ENCODE measurements at places on chromosomes 2 and 18.
A peak's percentile ranks its signal among the peaks of the same experiment; 100 is the strongest.

DNA sequence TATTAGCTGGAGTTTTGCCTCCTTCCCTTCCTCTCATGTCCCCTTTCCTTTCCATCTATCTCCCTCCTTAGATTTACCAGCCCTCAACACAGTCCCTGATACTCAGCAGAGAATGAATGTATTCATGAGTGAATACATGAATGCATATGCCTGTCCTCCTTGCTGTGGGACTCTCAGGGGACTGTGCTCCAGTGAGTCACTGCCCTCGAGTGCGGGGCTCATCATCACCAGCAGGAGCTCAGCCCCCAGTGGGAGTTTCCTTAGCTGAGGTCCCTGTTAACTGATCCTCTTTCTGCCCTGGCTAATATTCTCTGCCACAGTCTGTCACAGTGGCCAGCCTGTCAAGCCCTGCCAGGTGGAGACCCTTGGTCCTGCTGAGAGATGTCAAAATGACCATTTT is 104.9 kb upstream of the LHCGR start:
- no peak for DNase-seq

- no peak for DNase-seq
Measured at GRCh38 chr2:234643407-234643806, 146.5 kb upstream of the ARL4C start.

DNA sequence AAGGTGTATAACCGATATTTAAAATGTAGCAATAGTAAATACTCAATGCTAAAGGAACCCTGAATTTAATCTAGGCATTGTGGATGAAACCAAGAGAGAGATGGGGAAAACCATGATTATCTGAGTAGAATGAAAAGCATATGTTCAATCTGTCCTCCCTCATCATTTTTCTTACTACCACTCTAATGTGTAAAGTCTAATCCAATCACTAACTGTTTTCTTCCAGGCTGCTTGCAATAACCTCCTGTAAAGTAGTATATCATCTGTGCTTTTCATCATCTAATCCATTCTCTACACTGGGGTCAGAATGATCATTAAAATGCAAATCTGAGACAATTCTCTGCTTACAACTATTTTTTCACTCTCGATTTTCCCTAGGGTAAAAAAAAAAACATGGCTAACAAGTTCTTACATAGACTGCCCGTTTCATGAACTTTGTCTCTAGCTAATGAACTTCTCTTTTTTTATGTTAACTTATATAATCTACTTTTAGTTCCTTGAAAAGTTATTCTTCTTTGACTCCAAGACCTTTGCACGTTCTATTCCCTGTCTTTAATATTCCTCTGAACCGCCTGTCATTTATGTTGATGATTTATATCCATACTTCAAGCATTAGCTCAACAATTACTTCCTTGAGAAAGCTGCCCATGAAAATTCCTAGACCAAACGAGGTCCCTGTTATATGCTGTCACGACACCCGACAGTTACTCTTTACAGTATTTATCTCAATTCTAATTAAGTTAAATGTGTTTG is 94.7 kb upstream of the SLC8A1 start:
- DNase-seq = no peak

- peak; percentile 56 for DNase-seq
Measured at GRCh38 chr2:157497638-157498314, 53.9 kb upstream of the CYTIP start.

GRCh38 chr2:231425811-231426703 is 30.5 kb downstream of the B3GNT7 start:
- DNase-seq = no peak

- no peak for DNase-seq
Measured at GRCh38 chr2:214740867-214741395, 68.6 kb downstream of the BARD1 start.

- DNase-seq = no peak
Measured at GRCh38 chr2:36954977-36955607, 11.2 kb downstream of the STRN start.

- no peak for DNase-seq
Measured at GRCh38 chr18:35915056-35915455, 57.4 kb upstream of the RMP24 start.

GRCh38 chr18:57780706-57781347 is 22.3 kb downstream of the ATP8B1 start:
- DNase-seq = no peak

DNA sequence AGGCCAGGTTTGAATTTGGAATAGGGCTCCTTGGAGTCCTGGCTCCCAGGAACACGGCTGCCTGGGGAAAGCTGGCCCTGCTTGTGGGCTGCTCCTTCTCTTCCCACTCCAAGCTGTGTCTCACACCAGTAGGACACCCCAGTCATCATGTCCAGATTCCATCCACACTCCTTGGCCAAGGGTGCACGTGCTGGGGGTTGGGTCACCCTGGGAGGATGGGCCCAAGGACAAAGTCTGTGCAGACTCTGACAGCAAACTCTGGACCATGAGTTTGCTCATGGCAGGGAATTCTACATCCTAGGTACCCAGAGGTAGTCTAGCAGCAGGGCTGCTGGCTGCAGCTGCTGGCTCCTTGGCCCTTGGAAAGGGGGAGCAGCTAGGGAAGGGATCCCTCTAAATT is 102.4 kb upstream of the EPAS1 start:
- DNase-seq = no peak

DNA sequence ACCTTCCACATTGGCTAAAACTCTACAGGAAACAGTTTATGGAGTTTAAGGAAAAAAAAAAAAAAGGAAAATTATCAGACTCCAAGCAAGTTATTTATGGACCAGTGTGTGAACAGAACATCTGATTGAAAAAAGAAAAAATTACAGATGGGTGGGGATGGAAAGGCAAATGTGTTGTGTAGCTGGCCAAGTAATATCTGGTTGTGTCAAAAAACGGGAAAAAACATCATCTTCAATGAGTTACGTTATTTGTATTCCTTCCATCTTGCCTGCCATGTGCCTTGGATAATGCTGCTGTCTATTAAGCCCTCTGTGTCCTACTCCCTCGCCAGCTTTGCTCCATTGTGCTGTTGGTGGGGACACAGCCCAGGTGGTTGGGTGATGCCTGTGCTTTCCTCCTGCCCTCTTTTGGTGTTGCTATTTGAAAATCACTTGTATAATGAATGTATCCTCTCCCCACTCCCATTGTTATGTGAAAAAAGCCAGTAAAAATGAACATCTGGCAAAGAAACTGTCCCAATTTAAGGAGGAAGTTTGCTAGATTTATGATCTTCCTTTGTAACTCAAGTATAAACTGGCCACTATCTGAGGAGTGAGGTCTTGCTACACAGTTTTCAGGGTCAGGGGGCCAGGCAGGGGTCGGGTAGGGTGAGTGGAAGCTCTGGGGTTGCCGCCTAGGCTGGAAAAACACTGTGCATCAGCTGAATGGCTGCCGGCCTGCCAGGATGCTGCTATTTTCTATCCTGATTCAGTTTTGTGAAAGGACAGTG is 155.9 kb downstream of the FMNL2 start:
- DNase-seq = no peak

DNA sequence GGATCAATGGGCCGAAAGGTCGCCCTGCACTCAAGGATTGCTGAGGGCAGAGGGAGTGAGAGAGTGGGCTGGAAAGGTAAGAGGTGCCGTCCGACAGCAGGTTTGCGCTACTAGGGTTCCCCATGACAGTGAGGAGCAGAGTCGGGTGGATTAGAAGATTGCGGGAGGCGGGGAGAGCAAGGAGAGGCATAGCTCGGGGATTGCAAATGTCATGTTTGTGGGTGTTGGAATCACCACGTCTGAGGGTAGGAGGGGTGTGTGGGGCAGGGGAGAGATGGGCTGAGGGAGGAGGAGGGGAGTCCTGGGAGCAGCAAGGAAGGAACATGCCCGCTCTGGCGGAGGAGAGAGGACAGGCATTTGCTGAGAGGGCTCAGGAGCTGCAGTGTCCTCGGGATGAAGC is 81.2 kb downstream of the ZCCHC2 start:
- DNase-seq = no peak

DNA sequence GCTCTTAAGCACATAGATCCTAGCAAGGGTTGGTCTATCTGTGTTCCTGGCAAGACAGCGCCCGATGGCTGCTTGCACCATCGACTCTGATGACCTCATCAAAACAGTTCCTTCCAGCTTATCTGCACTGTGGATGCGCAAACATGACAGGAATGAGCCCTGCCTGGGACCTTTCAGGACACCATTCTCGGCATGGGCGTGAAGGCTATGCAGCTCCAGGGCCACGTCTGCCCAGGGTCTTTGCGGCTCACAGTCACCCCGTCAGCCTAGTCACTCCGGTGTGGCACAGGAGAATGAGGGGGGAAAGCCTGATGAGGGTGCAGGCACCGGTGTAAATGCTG is 147.8 kb upstream of the TWIST2 start:
- DNase-seq = no peak

GRCh38 chr2:227301523-227301922 is 23.5 kb upstream of the MFF start:
- DNase-seq = no peak

GRCh38 chr18:5842653-5843052 is 52.7 kb downstream of the TMEM200C start:
- DNase-seq = no peak

- DNase-seq = no peak
Measured at GRCh38 chr2:6741229-6741628, 124.5 kb downstream of the CMPK2 start.

DNA sequence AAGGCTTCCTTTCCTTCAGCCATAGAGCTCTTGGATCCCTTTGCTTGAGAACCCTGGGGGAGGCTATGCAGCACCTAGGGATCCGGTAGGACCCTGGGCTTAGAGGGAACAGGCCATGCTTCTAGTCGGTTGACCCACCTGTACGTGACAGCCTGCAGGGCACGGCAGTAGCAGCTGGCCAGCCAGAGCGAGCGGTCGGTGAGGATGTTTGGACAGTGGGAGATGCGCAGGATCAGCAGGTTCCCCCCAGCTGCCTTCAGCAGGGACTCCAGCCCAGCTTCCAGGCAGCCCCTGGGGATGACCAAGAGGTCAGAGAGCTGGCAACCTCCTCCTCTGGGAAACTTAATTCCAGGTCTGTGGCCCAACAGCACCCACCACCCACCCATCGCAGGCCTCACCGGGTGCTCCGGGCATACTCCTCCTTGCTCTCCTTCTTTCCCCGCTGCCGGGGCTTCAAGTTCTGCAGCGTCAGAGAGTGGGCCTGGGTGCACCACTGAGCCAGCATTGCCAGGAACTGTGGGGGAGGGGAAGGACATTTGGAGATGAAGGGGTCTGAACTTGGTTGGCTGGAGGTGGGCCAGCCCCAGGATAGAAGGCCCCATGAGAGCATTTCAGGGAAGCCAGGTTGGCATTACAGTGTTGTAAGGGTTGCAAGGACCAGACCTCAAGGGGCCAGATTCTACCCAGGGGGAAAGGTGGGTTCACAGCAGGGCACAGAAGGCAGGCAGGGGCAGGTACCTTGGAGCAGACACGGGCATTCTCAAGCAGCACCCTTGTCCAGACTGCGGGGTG is 20.5 kb downstream of the FBXO41 start:
- DNase-seq = no peak

GRCh38 chr2:100972452-100972851 is 29.6 kb upstream of the RPL31 start:
- no peak for DNase-seq

DNA sequence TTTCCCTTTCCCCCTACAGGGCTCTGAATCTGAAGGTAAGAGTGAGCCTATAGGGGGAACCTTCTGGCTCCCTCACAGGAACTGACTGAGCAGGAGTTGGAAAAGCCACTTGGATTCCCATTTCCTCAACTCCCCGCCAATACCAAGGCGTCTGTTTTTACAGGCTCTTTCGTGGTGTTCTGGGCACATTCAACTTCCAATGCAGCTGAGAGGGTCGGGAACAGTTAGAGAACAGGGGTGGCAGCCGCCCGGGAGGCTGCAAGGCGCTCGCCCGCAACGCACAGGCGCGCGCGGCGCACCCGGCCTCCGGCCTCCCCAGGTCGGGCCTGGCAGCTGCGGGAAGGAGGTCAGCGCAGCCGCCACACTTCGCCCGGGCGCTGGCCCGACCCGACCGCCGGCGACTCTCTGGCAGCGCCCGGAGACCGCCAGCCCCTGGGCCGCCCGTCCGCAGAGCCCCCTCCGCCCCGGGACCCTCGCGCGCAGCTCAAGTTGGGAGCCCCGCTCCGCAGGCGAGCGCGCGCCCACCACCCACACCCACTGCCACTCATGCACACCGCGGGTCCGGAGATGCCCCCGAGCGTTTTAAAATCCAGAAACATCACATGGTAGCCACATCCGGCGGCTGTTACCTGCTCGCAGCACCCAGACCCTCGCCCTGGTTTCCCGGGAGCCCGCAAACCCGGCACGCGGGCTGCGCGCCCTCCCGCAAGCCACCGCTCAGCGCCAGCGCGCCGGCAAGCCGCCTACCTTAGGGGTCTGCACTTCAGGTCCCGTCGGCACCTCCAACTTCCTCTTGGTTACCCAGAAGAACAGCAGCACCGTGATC is 816 bp downstream of the GALNT14 start:
- DNase-seq = peak; percentile 40

DNA sequence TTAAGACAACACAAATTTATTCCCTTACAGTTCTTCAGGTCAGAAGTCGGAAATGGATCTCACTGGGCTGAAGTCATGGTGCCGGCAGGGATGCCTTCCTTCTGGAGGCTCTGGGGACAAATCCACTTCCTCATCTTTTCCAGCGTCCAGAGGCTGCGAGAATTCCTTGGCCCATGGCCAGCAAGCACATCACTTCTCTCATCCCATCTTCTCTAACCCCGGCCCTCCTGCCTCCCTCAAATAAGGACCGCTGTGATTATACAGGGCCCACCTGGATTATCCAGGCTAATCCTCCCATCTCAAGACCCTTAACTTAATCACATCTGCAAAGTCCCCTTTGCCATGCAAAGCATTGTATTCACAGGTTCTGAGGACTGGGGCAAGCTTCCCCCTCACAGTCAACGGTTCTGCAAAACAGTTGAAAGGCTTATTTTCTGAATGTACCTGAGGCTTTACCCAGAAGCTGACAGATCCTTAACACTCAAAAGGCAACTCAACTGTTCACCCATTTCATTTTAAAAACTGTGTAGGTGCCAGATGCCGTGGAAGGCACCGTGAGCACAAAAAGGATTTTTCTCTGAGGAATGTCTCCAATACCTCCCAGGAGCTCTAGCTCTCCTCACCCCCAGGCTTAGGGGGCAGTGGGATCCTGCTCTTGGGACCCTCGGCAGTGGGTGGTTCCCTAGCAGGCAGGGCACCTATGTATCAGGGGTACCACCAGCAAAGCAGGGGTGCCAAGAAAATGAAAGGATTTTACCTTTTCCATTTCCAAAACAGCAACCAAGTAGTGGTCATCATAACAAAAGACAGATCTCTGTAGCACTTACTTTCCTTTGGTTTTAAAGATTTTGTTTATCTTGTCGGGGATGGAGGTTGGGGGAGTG is 84.0 kb downstream of the KCTD1 start:
- no peak for DNase-seq

DNA sequence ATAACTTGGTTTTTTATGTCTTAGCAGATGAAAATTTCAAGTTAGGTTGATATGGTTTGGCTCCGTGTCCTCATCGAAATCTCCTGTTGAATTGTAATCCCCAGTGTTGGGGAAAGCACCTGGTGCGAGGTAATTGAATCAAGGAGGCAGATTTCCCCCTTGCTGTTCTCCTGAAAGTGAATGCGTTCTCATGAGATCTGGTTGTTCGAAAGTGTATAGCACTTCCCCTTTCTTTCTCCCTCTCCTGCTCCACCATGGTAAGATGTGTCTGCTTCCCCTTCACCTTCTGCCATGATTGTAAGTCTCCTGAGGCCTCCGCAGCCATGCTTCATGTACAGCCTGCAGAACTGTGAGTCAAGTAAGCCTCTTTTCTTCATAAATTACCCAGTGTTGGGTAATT is 242.1 kb upstream of the TNP1 start:
- no peak for DNase-seq

Data from NCI-H1694 (cell line).